Bronchial epithelial cell (primary cell): ENCODE measurements at places on chromosomes 12 and 14. TPM values are rescaled to one million over a fixed set of nuclear protein-coding genes. Genes with fewer than 3 reads are reported as not detected.

Gene ZNF10
- total RNA-seq = 2.9 and 4.1 TPM in 2 replicates

Gene FKBP3
- 14.0 and 27.9 TPM in 2 replicates for total RNA-seq

Gene TMPRSS12
- total RNA-seq = not detected in 2 replicates

Gene KCNJ8
- under 0.01 TPM in 1 of 2 replicates, not detected in the other for total RNA-seq

Gene A2M
- 1.1 TPM in 1 of 2 replicates, not detected in the other for total RNA-seq

Gene NINJ2
- total RNA-seq = 0.26 TPM in 2 replicates

Gene RASAL1
- total RNA-seq = 0.26 and 2.3 TPM in 2 replicates

Gene ENDOU
- total RNA-seq = 0.38 TPM in 1 of 2 replicates, not detected in the other

Gene KRT8
- total RNA-seq = 146 and 309 TPM in 2 replicates
